OCI-LY7 (cell line): ENCODE measurements at places on chromosomes 6 and 20.

DNA sequence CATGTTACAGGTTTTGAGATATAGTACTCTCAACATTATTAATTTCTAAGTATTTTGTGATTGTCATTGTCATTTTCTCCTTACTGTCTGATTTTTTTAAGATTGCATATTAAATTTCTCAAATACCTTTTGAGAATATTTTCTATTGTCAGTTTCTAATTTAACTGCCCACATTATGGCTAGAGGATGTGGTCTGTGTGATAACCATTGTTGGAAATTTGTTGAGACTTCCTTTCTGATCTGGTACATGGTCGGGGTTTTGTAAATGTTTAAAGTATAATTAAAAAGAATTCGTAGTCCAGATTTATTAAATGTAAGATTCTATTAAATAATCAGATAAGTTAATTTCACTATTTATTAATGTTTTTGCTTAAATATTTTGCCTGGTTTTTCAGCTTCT lies 60.1 kb downstream of the SLX4IP start:
- no peak for DNase-seq

- DNase-seq: no peak
These were observed 1.5 kb downstream of the LIN28B start for GRCh38 chr6:104958178-104959025.

- DNase-seq: peak; percentile 0
These were observed 897.4 kb upstream of the CITED2 start for GRCh38 chr6:140271759-140272377.

GRCh38 chr6:193180-193579 lies 99.1 kb upstream of the DUSP22 start:
- DNase-seq: no peak

DNA sequence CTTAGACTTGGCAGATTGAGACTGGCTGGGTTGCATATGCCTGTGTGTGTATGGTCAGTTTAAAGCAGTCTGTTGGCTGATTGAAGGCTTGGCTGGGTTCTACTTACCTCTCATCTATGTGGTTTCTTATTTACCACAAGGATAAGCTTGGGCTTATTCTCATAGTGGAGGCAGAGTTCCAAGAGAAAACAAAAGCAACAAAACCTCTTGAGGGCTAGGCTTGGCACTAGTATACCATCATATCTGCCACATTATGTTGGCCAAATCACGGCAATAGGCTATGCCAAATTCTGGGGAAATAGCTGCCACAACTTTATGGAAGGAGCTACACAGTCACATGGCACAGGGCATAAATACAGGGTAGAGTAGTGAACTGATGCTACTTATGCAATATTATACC lies 714.1 kb downstream of the CBLN4 start:
- no peak for DNase-seq

- no peak for DNase-seq
These were observed 22.1 kb downstream of the GSTA4 start for GRCh38 chr6:52972989-52973388.

DNA sequence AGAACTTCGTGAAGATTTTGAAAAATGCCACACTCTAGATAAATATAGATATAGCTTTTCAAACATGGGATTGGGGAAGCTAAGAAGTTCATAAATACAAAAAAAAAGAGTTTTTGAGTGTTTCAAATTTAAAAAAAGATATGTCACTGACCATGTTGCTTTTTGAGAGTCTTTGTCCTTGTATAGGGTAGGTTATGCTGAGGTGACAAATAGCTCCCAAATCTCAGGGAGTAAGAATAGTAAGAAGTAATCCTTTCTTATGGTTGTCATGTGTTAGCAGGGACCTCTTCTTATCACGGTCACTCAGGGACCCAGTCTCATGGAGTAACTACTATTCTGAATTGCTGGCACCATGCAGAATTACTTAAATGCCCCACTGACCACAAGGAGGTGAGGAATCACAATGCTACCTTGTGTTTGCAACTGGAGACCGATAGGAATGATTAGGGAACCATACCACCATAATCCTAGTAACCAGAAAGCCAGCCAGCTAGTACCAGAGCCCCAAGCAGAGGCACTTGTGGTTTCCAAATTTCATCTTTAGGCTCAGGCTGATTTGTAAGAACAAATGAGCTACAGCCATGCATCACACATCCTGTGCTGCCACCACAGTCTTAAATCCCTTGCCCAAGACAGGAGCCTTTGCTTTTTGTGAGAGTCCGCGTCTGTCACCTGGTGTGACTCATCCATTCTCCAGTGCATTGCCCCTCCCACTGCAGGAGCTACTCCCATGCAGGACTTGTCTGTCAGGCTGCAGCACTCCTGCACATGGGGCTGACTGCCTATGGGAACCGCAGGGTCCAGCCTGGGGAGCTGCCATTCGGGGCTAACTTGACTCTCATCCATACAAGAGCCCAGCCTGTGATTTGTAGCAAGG lies 42.4 kb upstream of the ADGRF4 start:
- no peak for DNase-seq

GRCh38 chr6:142907544-142907943 lies 37.4 kb downstream of the HIVEP2 start:
- no peak for DNase-seq

GRCh38 chr20:6075428-6076219 lies 21.8 kb upstream of the LRRN4 start:
- no peak for DNase-seq

DNA sequence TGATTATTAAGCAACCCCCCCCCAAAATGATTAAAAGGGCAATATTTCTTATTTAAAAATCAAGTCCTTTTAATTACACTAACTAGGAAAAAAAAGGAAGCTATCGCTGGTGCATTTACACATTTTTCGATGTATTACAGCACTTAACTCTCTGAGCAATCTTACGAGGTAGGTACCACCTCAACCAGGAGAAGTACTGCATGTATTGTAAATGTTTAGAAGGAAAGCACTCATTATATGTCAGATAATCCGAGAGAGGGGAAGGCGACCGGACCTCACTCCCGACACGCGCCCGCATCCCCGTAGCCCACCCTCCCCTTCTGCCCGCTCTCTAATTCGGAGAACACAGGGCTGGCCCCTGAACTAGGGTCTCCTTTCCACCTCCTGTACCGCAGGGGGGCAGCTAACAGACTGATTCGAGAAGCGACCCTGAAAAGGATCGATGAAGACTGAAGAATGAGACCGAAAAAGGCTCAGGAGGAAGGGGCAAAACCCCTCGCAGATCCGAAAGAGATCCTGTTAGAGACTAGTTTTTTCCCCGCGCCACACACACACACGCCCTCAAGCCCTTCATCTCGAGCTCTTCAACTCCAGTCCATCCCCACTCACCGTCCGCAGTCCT lies 337 bp downstream of the ESF1 start:
- no peak for DNase-seq

DNA sequence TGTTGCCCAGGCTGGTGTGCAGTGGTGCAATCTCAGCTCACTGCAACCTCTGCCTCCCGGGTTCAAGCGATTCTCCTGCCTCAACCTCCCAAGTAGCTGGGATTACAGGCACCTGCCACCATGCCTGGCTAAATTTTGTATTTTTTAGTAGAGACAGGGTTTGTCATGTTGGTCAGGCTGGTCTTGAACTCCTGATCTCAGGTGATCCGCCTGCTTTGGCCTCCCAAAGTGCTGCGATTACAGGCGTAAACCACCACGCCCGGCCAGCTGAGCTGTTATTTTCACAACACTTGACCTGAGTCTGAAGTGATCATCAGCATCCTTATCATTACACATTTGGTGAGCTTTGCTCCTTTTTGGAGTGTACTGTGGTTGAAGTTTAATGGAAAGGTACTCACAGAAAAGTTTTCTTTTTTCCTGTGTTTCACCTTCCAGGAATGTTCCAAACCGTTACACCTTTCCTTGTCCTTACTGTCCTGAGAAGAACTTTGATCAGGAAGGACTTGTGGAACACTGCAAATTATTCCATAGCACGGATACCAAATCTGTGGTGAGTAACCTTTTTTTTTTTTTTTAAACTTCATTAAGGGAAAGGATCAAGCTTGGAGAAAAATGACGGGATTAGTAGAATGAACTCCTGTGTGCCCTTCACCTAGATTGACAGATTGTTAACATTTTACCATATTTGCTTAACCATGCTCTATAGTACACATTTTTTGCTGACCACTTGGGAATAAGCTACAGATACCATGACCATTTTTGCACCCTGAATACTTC lies 9.7 kb downstream of the RNF114 start:
- DNase-seq: no peak

- DNase-seq: no peak
These were observed 70.4 kb downstream of the AKAP7 start for GRCh38 chr6:131205481-131206244.

DNA sequence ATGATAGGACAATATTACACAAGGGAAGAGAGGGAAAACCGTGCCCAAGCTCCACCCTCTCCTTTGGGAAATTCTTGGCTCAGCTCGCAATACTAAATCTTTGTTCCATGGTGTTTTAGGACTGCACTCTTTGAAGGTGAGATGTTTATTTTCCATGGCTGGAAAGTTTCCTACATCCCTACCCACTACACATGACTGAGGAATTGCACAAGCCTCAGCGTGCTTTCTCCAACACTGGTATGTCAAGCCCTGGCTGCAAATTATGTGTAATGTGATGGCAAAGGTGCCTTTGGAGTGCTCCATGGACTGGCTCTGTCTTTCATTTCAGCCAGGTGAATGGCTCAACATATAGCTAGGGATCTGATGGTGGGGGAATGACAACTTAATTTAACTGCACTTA lies 134.3 kb downstream of the ISM1 start:
- DNase-seq: no peak

- DNase-seq: no peak
These were observed 21.7 kb upstream of the PRELID3B start for GRCh38 chr20:59064214-59064722.

GRCh38 chr6:4906293-4907276 lies 97.3 kb downstream of the RPP40 start:
- no peak for DNase-seq
